Central memory CD8-positive, alpha-beta T cell (primary cell): ENCODE measurements at places on chromosomes 16 and 17.
A peak's percentile ranks its signal among the peaks of the same experiment; 100 is the strongest.

- DNase-seq: no peak
Measured at GRCh38 chr17:77487677-77488530, 347.1 kb downstream of the SEC14L1 start.

- no peak for DNase-seq
Measured at GRCh38 chr16:87675111-87675719, 72.9 kb downstream of the JPH3 start.

- no peak for DNase-seq
Measured at GRCh38 chr17:48486557-48486956, 44.3 kb downstream of the HOXB1 start.

DNA sequence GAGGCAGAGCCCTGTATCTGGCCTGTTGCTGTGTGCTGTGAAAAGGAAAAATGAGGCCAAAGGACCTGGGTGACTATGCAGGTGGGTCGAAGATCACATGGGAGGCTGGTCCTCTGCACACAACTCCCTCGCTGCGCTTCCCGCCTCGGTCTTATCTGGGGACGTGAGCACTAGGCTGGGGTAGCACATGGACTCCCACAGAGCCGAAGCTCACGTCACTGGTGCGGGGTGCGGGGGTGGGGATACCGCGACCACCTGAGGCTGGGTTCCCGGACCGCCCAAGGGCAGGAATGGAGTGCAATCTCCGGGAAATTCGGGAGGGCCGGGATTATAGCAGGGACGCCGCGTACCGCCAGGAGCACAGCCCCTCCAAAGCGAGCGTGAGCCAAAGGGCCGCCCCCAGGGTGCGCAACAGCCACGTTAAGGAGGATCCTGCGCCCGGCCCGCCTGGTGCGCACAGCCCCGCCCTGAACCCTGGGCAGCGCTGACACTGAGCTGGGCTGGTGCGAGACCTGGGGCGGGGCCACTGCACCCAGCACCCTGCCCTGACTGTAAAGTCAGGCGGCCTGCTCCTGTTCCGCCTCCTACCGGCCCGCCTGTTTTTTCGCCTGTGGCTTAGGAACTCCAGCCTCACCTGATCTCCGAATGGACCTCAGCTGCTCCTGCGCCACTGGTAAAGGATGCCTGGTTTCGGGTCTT is 4.8 kb downstream of the MT1A start:
- DNase-seq: peak; percentile 65
